ENCODE measurements at places on chromosomes 3 and 15.

DNA sequence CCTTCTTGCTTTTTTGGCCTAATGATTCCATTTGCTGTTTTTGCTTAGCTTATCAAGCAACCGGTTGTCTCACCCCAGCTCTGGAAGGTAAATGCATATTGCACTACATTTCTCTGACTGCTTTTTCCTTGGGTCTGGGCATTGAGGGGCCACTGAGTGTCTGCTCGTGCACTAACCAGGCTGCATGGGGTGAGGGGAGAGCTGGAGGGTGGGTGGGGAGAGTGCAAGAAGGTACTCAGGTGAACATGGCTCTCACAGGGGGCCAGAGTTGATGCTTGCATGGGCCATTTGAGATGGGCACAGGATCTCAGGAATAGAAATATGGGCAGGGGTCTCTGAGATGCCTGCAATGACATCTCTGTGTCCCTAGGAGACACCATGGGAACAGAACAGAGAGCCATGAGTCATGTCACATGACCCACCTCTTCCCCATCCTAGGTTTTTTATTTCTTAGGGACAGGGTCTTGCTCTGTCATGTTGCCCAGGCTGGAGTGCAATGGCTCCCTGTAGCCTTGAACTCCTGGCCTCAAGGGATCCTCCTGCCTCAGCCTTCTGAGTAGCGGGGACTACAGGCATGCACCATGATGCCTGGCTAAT lies 6.2 kb downstream of the ALPK3 start:
- no peak for DNase-seq

DNA sequence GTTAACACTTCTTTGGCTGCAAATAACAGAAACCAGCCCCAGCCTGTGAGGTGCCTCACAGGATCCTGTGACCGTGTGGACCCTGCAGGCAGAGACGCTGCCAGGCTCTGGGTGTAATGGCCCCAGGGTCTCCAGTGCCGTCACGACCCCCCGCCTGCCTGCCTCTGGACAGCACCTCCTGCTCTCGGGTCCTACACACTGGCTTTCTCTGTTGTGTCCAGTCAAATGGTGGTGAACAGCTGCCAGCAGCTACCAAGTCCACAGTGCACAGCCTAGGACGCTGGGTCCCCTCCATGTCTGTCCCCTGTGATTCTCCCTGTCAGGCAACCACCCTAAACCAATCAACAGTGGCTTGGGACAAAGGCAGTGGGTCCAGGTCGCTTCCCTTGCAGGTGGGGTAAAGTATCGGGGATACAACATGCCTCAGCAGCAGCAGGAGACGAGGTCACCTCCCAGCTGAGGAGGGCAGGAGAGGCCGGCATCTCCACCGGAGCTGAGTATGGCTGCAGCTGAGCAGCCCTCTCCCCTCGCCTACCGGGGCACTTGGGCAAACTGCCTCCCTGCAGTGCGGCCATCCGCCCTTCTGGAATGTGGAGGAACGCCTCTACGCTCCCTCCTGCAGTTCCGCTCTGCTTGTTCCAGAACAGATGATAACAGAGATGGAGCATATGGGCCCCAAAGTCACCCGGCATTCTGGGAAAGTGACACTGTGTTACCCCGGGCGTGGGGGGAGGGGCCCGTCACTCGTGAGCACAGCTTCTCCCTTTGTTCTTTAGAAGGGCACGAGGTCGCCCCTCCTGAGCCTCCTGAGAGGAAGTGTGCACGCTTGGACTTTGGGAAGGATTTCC lies 21.1 kb upstream of the SKOR1 start:
- no peak for DNase-seq

DNA sequence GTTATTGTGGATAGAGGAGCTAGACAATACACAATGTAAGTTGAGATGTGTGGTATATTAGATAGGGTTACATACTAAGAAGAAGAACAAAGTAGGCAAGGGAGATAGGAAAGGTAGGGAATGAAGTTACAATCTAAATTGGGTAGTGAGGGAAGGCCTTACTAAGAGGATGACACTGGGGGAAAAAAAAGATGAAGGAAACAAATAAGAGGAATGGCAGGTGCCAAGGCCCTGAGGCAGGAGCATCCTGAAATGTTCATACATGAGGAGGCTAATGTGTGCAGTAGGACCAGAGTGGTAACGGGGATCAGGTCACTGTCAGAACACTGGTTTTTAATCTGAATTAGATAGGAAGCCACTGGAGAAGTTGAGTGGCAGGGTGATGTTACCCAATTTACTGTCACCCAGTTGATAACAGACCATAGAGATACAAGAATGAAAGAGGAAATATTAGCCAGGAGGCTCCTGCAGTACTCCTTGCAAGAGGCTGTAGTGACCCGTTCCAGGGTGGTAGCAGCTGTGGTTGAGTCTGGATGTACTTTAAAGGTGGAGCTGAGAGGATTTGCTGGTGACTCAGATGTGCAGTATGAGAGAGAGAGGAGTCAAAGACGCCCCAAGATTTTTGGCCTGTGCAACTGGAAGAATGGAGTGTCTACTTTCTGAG lies 14.4 kb downstream of the RTP1 start:
- peak; percentile 36 for DNase-seq

GRCh38 chr15:99101501-99101900 lies 3.4 kb upstream of the SYNM start:
- no peak for DNase-seq

GRCh38 chr3:64023861-64024223 lies 548 bp upstream of the PSMD6 start:
- DNase-seq = no peak

- no peak for DNase-seq
These were observed 67.6 kb downstream of the SLC6A11 start for GRCh38 chr3:10883478-10884234.

DNA sequence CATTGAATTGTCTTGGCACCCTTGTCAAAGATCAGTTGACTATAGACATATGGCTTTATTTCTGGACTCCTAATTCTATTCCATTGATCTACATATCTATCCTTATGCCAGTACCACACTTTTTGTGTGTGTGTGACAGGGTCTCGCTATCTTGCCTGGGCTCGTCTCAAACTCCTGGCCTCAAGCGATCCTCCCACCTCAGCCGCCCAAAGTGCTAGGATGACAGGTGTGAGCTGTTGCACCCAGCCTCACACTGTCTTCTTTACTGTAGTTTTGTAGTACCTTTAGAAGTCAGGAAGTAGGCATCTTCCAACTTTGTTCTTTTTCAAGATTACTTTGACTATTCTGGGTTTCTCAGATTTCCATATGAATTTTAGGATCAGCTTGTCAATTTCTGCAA lies 24.3 kb downstream of the CDAN1 start:
- no peak for DNase-seq

DNA sequence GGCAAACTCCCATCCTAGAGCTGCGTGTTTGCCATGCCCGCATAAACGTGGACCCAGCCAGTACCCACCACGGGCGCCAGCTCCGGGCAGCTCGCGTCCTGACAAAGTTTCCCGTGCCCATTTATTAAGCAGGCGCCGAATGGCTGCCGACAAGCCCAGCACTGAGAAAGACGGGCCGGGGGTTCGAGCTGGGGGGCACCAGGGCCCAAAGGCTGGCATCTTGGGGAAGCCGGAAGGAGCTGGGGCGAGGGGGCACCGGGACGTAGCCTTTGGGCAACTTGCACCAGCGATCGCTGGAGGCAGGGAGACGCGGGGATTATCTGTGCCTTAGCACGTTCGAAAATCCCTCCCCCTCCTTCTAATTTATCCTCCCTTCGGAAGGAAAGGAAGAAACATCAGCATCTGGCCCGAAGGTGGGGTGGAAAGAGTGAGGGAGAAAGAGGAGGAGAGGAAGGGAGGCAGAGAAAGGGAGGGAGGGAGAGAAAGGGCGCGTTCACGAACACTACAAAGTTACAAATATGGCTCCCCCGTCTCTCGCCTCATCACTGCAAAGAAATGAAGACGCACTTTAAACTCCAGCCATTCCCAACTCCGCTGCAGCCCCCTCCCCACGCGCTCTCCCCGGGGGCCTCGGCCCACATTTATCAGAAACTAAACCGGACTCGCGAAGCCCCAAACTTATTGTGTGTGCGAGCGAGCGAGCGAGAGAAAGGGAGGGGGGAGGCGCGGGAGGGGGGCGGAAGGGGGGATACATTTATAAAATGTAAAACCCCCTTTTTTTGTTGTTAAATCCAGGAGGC lies 1.0 kb downstream of the ANP32A start:
- DNase-seq = peak; percentile 69

DNA sequence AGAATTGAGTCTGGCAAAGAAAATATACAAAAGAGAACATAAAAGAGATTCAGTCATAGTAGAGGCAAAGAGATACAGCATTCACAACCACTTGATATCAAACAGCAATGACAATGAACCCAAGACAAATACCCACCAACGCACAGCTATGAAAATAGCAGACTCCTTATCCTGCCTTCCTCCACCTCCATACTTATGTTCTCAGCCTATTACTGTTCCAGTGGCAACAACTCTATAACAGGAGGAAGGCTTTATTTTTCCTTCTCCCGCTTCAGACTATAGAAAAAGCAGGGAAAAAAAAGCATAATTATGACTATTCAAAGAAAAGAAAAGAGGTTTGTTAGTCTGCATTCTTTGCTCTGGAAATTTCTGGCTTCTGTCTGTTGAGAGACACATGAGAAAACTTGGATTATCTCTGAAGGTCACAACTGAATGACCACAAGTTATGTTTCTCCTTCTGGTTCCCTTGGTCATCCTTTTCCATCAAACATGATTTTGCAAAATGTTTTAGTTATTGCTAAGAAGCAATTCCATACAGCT lies 81.2 kb upstream of the PLXND1 start:
- DNase-seq = no peak

GRCh38 chr15:25959100-25959499 lies 96.0 kb upstream of the ATP10A start:
- DNase-seq = no peak

All from fibroblast of skin of abdomen (primary cell).